ENCODE measurements at places on chromosomes 16 and 17.

GRCh38 chr16:89351645-89352044 lies 134.1 kb downstream of the ZNF778 start:
- no peak for DNase-seq

DNA sequence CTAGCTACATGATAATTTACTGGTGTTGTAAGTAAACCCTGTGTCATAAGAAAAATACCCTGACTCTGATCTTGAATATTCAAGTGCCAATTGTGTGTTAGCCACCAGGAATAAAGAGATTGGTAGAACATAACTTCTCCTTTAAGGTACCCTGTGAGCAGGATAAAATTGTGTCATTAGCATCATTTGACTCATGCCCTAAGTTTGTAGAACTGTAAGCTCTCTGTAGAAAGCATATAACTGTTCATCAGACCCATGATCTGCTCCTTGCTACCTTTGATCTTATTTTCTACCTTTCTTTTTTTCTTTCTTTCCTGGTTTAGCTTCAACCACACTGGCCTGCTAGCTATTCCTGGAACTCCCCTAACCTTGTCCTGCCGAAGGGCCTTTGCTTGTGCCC lies 35.8 kb downstream of the PTRH2 start:
- no peak for DNase-seq

DNA sequence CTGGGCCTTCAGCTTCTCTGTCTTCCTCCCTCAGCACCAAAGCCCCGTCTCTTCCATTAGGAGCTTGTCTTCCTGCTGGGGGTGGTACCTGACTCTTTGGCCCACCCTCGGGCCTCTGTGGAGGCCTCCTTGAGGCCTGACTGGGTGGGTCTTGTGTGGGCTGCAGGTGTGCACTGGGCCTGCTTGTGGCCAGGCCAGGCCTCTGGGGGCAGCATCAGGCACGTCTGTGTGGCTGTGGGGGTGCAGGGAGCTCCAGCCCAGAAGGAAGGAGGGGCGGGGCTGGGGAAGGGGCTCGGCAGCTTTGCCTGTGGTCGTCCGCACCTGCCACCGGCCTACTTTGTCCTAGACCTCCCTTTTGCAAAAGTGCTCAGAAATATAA lies 7.0 kb downstream of the PIGQ start:
- DNase-seq = no peak

DNA sequence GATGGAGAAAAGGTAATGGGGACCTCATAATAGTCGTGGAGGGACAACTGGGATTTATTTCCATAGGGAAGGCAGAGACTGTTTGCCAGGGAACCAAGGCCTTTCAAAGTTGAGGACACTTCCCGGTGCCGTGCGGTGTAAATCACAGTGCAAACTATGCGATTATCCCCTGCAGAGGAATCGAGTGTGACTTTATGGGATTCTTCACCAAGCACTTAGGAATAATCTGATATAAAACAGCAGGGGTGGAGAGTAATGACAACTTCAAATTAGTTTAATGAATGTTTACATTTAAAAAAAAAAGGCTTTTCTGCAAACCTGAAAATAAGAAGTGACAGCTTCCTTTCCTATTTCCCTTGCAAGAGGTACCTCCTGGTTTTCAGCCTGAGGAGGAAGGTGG lies 538.2 kb downstream of the MAF start:
- DNase-seq = no peak

GRCh38 chr17:55969562-55970324 lies 183.5 kb upstream of the ANKFN1 start:
- DNase-seq = no peak

DNA sequence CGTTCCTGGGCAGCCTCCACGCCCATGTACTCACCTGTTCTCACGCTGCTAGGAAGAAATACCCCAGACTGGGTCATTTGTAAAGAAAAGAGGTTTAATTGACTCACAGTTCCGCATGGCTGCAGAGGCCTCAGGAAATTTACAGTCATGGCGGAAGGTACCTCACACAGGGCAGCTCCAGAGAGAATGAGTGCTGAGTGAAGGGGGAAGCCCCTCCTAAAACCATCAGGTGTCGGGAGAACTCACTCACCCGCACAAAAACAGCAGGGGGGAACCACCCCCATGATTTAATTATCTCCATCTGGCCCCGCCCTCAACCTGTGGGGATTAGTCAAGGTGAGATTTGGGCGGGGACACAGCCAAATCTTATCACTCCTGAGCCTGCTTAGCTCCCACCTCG lies 18.2 kb downstream of the RAB40C start:
- DNase-seq = no peak

GRCh38 chr16:5065326-5065725 lies 430 bp downstream of the C16orf89 start:
- no peak for DNase-seq

GRCh38 chr17:73304971-73305812 lies 6.6 kb downstream of the CDC42EP4 start:
- no peak for DNase-seq

DNA sequence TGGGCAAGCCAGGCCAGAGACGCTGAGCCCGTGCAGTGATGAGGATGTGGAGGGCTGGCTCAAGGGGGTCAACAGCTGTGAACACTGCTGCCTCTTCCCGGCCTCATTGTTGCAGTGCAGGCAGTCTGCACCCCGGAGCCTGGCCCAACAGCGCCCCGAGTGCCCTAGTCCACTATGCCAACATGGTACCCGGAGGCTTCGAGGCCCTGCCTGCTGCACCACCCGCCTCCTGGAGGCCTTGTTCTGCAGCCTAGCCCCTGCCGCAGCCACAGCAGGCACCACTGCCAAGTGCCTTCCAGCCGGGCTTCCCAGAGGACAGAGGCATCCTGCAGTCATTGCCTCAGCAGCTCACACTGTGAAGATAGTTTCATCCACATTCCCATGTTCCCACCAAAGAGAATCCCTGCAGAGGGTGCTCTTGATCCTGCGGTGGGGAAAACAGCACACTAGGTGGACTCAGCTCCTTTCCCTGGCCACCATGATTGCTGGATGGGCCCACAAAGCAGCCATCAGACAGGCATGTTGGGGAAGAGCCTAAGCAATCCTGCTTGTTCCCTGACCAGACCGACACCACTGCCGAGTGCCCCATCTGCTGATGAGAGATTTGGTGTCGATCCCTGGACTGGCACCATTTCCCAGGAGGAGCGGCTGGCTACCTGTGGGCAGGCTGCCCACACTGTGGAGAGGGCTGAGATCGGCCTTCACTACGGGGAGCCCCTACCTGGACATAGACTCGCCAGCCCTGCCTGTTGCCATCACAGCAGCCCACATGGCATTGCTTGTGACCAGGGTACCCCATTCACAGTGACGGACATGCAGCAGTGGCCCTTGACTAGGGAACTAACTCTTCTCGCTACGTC lies 44.9 kb downstream of the USP22 start:
- no peak for DNase-seq

GRCh38 chr16:66604376-66605176 lies at the start of gene CMTM3:
Gene CMTM3, plus strand, starts transcription at chr16:66604704. Its CDS starts 102 bp downstream, at chr16:66604806.
- peak; percentile 46 for DNase-seq

GRCh38 chr17:63611354-63611753 lies 10.7 kb downstream of the TACO1 start:
- no peak for DNase-seq

GRCh38 chr17:45326626-45327025 lies 9.8 kb upstream of the MAP3K14 start:
- no peak for DNase-seq

DNA sequence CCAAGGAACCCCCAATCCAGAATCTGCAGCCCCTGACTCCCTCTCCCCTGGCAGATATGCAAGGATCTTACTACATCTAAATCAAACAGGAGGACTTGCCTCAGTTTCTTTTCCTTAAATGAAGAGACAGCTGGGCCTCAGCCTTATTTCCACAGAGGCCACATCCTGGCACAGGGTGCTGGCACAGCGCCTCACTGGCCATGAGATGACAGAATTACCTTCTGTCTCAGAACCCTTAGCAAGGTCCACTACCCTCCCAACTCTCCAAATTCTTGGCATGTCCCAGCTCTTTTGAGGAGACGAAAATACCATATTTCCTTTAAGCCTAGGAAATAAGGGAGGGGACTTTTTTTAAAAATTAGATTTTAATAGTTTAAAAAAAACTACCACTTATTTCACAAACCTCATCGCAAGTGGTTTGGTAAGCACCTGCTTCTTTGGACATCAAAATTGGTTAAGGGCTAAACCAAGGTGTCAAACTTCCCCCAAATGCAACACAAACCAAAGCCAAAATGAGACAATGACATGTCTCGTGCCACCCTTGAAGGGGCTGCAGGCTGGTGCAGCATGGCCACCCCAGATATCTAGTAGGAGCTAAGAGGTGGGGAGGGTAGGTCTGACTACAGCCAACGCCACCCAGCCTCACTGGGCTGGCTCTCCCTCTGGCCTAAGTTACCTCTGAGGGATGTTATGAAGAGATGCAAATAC lies 25.3 kb downstream of the FAM117A start:
- no peak for DNase-seq

DNA sequence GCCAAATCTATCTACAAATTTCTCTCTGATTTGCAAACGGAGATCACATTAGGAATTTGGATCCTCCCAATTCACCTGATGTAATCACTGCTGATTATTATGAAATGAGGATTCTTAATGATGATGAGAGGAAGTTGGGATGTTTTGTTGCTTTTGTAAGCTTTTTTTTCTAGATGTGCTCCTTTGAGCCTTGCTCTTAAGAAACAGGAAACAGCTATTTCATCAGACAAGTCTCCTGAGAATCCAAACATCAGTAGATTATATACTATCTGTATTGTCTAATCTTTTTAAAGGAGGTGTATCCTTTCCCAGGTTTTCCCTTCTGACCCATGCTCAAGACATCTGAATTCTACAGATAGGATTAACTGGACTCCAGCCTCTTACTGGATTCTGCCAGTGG lies 73.3 kb downstream of the KIF2B start:
- no peak for DNase-seq

- no peak for DNase-seq
Observed at GRCh38 chr17:57494443-57494842, 238.1 kb downstream of the MSI2 start.

DNA sequence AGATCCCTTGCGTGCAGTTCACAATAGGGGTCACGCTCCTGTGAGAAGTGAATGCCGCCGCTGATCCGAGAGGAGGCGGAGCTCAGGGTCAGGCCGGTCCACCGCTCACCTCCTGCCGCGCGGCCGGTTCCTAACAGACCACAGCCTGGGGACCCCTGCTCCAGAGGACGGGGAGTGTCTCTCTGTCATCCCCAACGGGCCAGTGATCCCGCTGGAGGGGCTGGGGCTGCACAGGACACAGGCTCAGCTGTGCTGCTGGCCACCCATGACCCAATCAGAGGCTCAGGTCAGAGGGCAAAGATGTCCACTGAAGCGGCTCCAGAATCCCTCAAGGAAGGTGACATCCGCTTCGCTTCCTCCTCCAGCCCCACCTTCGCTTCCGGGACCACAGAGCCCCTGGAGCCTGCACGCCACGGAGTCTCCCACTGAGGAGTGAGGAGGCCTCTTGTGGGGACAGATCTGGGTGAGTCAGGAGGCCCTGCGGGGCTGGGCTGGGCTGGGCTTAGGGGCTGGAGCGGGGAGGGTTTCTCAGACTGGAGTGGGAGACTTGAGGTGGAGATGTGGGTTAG lies 115.4 kb downstream of the METRNL start:
- DNase-seq = no peak

- DNase-seq = no peak
Observed at GRCh38 chr17:1577583-1578013, 15.0 kb upstream of the PITPNA start.

DNA sequence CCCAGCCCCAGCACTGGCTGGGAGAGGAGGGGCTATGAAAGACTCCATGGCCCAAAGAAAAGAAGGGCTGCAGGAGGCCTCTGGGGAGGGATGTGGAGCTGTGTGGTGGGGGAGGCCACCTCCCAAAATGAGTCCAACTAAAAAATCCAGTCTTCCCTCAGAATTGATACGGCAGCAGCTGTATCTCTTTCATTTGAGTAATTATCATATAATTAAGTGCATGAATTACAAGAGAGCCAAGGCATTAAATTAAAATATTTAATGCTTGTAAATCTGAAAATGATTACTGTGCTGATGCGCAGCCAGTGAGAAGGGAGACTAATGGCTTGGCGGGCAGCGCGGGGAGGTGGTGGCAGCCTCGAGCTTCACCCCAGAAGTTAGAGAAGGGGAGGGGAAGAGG lies 192.8 kb downstream of the C16orf78 start:
- no peak for DNase-seq

DNA sequence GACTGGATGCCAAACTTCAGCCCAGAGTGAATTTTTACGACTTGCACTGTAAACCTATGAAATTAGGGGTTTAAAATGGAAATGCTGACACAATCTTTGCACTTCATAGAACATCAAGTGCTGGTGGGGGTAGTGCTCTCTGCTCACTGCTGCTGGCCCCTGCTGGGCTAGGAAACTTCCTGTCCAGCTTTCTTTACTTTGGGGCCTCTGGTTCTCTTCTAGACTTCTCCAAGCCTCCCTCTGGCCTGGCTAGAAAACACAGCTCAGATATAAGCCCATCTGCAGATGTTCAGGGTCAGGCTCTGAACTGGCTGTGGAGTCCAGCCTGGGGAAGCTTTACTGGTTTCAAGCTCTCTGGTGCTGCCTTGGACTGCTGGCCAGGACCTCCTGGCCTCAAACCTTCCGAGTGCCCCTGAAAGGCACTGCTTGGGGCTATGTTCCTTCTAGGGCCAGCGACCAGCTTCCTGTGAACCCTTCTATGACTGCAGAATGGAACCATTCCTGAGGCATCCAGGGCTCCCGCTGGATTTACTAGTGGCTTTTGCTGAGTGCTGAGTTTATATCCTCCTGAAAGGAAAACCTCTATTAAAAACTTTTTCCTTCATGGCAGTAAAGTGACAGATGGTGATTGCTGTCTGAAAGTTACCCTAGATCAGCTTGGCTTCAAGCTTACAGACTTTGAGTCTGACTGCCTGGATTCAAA lies 59.4 kb downstream of the TBX4 start:
- no peak for DNase-seq

Measured in effector memory CD4-positive, alpha-beta T cell (primary cell).